ENCODE measurements at places on chromosomes 1 and 21.

DNA sequence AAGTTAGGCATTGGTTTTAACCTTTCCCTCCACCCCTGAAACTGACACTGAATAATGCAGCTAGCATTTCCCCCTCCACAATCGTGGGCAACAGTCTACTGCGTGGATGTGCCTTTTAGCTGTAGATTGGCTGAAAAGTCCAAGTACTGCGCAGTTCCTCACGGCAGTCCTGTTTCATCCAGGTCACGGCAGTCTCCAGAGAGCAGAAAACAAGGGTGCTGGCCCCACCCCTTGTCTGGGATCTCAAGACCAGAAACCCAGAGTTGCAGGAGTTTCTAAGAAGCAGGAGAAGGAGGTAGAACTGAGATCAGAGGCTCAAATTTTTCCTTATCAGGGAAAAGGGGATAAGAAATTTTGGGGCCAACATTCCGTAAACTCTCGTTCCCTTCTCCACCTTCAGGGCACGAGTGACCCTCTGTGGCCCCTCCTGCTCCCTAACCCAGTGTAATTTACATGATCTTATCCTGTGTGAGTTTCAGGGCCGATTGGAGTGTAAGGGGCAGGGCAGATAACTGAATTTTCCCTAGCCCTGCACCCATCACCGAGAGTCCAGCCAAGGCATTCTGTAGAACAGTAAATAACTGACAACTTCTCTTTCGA, 25.9 kb upstream of the PLA2G2C start:
- DNase-seq, result no peak

- no peak for DNase-seq
Measured at GRCh38 chr1:225974454-225974853, 24.7 kb downstream of the SDE2 start.

GRCh38 chr1:10063878-10064277, 31.1 kb downstream of the UBE4B start:
- no peak for DNase-seq

- DNase-seq, result no peak
Measured at GRCh38 chr1:214449371-214449770, 102.0 kb downstream of the PTPN14 start.

- no peak for DNase-seq
Measured at GRCh38 chr1:110243574-110243973, 33.5 kb downstream of the KCNC4 start.

DNA sequence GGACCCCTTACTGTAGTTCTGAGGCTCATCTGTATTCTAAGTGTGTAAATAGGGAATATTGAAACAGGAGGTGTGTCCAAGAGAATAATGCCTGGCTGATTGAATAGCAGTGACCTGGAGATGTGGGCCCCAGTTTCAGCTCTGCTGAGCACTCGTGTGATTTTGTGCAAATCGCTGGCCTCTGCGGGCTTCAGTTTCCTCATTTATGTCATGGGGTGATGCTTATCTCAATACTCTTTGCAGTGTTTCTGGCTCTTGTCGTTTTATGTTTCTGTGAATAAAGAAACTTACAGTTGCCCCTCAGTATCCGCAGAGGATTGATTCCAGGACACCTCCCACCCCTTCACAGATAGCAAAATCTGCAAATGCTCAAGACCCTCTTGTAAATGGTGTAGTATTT, 5.0 kb downstream of the COG2 start:
- no peak for DNase-seq

GRCh38 chr1:155006601-155007101, 4.0 kb downstream of the ZBTB7B start:
- peak; percentile 71 for DNase-seq

- DNase-seq, result no peak
Measured at GRCh38 chr1:245131026-245131393, 23.8 kb upstream of the KIF26B start.

GRCh38 chr21:36704958-36705678, 6.2 kb downstream of the SIM2 start:
- no peak for DNase-seq

DNA sequence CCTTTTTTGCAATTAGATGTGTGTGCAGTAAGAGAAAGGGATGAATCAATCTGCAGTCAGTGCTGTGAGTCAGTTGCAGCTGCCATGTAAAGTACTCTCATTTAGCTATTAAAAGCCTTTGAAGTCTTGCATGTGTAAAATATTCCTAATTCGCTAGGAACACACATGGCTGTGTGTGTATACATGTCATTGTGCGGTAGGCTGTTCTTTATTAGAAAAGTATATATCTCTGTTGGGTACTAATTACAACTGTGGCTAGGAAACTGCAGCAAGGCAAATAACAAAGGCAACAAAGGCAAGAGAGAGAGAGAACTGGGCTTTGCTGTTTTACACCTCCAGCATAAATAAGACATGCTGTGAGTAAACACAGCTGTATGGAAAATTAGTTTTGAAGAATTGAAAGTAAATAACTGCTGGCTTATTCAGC, 41.7 kb downstream of the EPB41 start:
- DNase-seq, result no peak

DNA sequence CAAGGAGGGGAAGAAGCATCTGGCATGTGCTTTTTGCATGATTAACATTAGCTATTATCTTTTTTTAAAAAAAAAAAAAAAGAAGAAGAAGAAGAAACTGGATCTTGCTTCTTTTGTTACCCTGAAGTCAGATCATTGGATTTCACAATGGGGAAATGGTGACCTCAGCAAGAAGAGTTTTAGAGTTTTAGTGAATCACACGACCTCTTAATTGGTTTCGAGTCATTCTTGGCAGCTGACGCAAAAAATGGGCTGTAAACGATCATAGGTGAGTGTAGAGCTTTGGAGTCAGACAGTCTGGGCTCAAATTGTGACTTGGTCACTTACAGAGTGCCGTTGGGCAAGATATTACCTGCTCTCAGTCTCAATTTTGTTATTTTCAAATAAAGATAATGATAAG, 33.3 kb upstream of the PGBD5 start:
- no peak for DNase-seq

GRCh38 chr1:92317836-92318493, 19.1 kb downstream of the RPAP2 start:
- DNase-seq, result peak; percentile 58

DNA sequence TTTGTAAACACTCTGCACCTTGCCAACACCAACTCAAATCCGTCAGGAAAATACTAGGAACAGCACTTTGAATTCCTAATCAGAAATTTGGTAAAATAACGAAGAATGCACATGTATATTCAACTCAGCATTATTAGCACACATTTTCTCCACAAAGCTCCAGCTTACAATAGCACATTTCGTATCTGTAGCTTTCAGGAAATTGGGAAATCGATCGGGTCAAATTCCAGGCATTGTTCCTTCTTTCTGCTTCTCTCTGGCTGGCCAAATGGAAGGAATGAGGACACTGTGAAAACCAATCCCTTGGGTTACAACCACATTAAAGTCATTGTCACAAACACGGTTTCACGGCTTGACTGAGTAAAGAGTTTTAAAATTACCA, 58.6 kb downstream of the NPHP4 start:
- no peak for DNase-seq

DNA sequence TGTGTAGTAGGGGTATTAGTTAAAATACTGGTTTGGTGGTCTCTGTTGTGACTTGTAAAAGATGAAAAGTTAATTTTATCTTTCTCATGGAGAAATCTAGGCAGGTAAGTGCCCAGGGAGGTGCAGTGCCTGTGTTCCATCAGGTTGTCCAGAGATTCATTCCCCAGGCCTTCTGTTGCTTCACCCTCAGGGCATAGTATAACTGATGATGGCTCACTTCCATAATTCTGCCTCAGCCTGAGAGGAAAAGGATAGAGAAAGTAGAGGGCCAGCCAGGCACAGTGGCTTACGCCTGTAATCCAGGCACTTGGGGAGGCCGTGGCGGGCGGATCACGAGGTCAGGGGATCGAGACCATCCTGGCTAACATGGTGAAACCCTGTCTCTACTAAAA, 153.9 kb downstream of the FMN2 start:
- DNase-seq, result no peak

DNA sequence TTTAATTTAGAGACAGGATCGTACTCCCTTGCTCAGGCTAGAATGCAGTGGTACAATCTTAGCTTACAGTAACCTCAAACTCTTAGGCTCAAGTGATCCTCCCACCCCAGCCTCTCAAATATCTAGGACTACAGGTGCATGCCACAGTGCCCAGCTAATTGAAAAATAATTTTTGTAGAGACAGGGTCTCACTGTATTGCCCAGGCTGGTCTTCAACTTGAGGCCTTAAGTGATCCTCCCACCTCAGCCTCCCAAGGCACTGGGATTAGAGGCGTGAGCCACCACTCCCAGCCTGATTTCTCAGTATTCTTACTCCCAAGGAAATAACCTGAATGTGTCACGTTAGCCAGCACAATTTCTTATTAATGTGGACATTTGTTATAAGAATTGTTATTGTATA, 9.8 kb downstream of the RLF start:
- DNase-seq, result no peak

GRCh38 chr21:25895565-25896205, 160.9 kb downstream of the GABPA start:
- peak; percentile 38 for DNase-seq

- DNase-seq, result no peak
Measured at GRCh38 chr1:190478149-190479049, 735 bp upstream of the BRINP3 start.

- no peak for DNase-seq
Measured at GRCh38 chr1:247923941-247924340, 748 bp upstream of the OR2AJ1 start.

GRCh38 chr1:2535455-2535854, 5.4 kb upstream of the HES5 start:
- no peak for DNase-seq

DNA sequence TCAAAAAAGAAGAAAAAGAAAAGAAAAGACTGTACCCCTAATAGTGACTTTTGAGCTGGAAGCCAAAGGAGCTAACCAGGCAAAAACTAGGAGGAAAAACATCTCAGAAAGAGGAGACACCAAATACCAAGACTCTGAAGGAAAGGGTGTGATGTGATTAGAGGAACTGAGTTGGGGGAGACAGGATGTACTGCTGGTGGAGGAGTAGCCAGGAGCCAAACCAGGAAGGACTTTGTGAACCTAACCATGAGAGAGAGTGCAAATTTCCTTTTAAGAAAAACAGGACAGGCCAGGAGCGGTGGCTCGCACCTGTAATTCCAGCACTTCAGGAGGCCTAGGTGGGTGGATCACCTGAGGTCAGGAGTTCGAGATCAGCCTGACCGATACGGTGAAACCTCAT, 4.1 kb upstream of the RBP7 start:
- DNase-seq, result no peak

GRCh38 chr1:205520709-205521108, 16.2 kb downstream of the CDK18 start:
- DNase-seq, result no peak

- no peak for DNase-seq
Measured at GRCh38 chr1:219927298-219927955, 930 bp downstream of the SLC30A10 start.

GRCh38 chr1:111855260-111855659, 99.6 kb downstream of the DDX20 start:
- DNase-seq, result no peak

DNA sequence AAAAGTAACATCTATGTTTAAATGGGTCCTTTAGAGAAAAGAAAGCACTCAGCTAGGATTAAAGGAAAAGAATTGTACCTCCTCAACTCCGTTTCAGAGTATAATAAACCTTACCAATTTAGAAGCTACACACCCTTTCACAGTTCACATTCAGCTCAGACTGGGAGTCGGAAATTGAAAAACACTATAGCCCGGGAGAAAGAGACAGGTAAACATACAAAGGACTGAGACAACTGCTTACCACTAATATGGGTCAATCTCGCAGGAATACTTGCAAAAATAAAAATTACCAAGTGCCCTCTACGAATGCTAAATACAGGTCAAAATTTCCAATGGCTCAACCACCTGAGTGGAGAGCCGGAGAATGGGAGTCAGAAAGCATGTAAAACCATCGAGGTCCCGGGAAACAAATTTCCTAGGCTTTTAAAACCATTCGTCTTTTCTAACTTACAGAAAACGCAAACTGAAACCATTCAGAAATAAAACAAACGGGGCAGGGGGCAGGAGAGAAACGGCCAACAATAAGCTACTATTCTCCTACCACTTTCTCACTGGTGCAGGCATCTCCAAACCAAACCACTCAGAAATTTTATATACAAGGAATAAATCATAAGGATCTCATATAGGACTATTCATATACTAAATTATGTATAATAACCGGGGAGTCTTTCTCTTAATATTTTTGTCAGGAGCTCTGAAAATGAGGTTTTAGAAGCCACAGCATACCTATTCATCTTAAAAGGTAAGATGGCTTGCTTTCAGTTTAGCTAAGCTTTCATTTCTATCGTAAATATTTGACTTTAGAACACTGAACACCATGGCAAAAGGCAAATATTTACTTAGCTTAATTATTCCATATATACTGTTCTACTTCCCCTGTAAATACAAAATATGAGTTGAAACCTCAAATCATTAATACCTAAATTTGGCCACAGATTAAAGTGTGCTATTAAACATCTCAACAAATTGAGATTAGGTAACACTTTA, 136.5 kb downstream of the RERE start:
- peak; percentile 15 for DNase-seq

- no peak for DNase-seq
Measured at GRCh38 chr1:160752924-160753323, 13.9 kb downstream of the SLAMF7 start.

DNA sequence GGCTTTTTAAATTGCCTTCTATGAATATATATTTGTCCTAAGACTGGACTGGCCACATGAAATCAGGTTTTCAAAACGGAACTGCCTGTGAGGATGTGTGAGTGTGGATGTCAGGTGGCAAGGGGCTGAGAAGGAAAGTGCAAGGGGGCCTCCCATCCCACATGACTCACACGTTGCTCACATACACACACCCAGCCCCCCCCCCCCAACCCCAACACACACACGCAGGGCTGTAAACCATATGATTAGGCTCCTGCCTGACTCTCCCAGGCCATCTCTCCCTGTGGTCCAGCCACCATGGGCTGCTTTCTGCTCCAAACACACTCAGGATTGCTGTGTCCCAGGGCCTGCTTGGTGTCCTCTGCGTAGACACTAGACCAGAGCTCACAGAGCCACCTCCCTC, 22.4 kb downstream of the DEGS1 start:
- peak; percentile 20 for DNase-seq

- no peak for DNase-seq
Measured at GRCh38 chr1:47705517-47706130, 267.8 kb downstream of the FOXD2 start.

DNA sequence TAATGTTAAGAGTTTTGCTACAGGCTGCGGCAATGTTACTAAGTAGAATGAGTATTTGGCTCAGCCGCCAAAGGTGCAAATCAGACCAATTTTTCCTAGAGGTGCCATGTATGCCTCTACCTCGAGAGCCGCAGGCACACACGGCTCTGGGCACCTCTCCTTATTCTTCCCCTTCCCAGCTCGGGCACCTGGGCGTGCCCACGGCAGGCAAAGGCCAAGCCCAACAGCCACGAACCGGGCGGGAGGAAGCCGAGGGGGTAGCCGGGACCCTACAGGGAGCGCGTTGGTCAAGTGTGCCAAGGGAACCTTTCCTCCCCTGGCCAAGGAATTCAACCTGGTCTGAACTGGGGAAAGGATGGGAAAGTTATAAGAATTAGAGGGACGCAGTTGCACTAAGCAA, 31.0 kb downstream of the LRRC3 start:
- no peak for DNase-seq

- DNase-seq, result no peak
Measured at GRCh38 chr1:56849750-56850149, 4.8 kb upstream of the C8A start.
